Osteoblast (primary cell): ENCODE measurements at places on chromosomes 11 and 22.

GRCh38 chr11:35103366-35104208 is 35.4 kb upstream of the CD44 start:
- H3K27me3 ChIP-seq: no peaks in the 10 kb centered on the region
- no peak overlapping the region for H3K4me3 ChIP-seq
- peak overlapping the region; percentile 30 for H3K27ac ChIP-seq
- H3K4me1 ChIP-seq: peaks cover 40% of the 10 kb centered on the region

DNA sequence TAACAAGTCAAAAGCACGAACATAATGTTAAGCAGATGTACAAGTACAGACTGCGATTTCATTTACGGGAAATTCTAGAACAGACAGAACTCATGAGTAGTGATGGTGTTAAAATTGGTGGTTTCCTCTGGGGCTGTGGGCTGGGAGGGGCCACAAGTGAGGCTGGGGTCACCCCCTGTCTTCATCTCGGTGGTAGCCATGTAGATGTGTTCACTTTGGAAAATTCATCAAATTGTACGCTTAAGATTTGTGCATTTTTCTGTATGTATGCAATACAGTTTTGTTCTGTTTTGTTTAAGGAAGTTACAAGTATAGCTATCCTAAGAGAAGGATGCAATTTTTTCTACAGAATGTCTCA is 504 bp upstream of the ASCC2 start:
- peaks cover 8% of the 10 kb centered on the region for H3K36me3 ChIP-seq
- no peaks in the 10 kb centered on the region for H3K27me3 ChIP-seq
- no peak for DNase-seq
- H3K27ac ChIP-seq: peak overlapping the region; percentile 61
- H3K4me3 ChIP-seq: peak overlapping the region; percentile 88
- peaks cover 28% of the 10 kb centered on the region for H3K4me1 ChIP-seq

GRCh38 chr22:35998748-35999147 is 29.9 kb downstream of the RBFOX2 start:
- peaks cover 3% of the 10 kb centered on the region for H3K36me3 ChIP-seq
- H3K4me1 ChIP-seq: peaks cover 24% of the 10 kb centered on the region
- no peak for DNase-seq
- H3K27ac ChIP-seq: no peak overlapping the region
- H3K4me3 ChIP-seq: no peak overlapping the region

- H3K4me1 ChIP-seq: no peaks in the 10 kb centered on the region
- no peaks in the 10 kb centered on the region for H3K36me3 ChIP-seq
- no peaks in the 10 kb centered on the region for H3K27me3 ChIP-seq
- no peak for DNase-seq
- H3K4me3 ChIP-seq: no peak overlapping the region
Measured at GRCh38 chr22:48724899-48725298, 1102.8 kb downstream of the BRD1 start.

DNA sequence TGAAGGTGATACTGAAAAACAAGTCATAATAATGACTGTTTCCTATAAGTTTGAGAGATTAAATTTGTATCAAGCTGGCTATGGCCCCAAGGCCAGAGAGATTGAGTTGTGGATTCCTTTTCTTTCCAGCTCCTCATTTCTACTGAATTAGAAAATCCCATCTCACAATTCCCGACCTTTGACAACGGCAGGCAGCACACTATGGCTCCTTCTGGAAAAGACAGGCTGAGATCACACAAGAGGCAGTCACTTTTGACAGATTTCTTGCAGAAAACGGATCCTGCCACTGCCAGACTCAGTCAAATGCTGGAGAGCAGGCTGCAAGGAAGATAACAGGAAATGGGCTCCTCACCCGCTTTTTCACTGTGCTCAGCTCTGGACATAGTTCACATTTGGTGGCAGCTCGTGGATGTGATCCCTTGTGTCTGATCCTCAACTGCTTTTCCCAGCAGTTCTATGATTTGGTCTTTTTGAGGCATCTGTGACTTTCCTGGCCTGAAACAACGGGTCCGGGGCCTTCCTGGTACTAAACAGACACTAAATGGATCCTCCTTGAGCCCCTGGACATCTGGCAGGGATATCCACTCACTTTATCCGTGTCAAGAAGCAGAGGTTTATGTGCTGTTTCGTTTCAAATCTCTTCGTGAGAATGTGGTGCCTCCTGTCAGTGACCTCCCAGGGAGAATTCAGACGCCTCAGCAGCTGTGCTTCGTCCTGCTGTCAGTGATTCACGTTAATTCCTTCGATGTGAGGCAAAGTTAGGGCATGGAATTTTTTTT is 26.1 kb upstream of the RTL6 start:
- H3K27ac ChIP-seq: peak overlapping the region; percentile 94
- peaks cover 17% of the 10 kb centered on the region for H3K4me1 ChIP-seq
- peak; percentile 91 for DNase-seq
- H3K27me3 ChIP-seq: no peaks in the 10 kb centered on the region

- H3K27ac ChIP-seq: peak overlapping the region; percentile 99
- DNase-seq: peak; percentile 73
- peak overlapping the region; percentile 16 for H3K4me3 ChIP-seq
- no peaks in the 10 kb centered on the region for H3K27me3 ChIP-seq
- H3K36me3 ChIP-seq: no peaks in the 10 kb centered on the region
Measured at GRCh38 chr11:86740628-86741483, 59.5 kb upstream of the PRSS23 start.
